NCI-H1436 (cell line): ENCODE measurements at places on chromosomes 6 and 20.

GRCh38 chr6:7086488-7086887 is 21.3 kb upstream of the RREB1 start:
- no peak for DNase-seq

- no peak for DNase-seq
These were observed 2.4 kb downstream of the LRRN4 start for GRCh38 chr20:6051505-6051904.

DNA sequence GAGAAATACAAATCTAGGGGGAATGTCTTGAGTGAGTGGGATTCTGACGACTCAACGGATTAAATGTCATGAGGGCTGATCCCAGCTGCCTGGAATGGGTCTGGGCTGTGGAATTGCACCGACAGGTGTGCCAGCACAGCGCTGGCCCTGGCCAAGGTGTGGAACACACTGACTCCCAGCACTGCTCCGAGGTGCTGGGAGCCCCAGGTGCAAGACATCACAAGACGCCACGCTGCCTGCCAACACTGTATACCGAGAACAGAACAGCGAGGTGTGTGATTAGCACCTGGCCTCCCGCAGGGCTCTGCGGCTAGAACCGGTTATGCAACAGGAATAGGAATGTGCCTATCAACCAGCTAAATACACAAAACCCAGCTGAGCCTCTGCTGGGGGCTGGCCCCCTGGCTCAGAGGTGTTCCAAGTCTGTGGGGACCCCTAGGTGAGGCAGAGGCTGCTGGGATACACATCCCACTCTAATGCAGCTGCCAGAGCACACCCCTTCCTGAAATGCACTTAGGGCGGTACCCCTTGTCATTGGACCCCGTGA is 24.8 kb upstream of the APMAP start:
- DNase-seq, result no peak

DNA sequence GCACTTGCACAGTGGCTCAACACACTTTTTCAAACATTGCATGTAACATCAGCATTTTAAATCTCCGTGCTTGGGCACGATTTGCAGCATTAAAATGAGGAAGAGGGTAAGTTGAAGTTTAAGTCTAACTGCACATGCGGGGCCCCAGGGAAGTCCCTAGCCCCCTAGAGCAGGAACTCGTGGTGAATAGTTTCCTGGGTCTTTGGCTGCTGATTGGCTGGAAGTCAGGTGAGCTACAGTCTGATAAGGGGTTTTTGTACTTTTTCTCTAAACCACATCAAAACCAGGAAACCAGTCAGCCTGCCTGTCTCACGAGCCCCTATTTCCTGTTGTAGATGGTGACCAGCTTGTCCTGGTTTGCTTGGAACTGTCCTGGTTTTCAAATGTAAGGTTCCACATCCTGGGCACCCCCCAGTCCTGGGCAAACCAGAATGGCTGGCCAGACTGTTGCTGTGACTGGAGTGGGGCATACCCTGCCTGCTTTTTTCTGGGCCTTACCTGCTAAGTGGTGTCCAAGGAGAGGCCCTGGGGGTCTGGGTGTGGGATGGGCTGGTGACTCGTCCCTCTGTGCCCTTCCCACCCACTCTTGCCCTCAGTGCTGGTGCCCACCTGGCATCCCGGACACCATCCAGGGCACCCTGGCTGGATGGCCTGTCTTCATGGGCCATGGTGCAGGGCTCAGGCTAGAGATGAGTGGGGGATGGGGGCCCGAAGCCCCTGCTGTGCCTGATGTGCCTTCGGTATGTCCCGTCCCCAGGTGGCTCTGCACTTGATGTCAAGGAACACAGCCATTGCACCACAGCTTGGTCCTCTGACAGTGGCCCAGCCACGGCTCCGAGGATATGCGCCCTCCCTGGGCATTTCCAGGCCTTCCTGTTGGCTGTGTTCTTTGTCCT is 31.8 kb downstream of the SUN5 start:
- DNase-seq, result no peak

DNA sequence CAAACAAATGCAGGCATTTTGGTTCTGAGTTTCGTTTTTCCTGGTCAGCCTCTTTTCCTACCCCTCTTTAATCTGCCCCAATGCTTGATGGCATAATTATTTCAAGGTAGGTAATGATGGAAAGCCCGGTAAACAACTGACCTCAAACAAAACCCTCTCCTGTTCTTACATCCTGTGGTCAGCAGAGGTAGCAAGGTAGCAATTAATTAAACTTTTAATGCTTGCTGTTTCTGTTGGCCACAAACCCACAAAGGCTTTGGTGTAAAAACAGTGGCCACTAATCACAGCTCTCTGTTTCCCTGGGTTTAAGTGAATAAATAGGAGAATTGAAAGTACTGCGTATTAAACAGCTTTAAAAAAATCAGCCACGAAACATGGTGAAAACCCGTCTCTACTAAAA is 261.5 kb upstream of the SOX4 start:
- no peak for DNase-seq

- DNase-seq, result no peak
These were observed 54.0 kb upstream of the BTN3A2 start for GRCh38 chr6:26311012-26311384.

DNA sequence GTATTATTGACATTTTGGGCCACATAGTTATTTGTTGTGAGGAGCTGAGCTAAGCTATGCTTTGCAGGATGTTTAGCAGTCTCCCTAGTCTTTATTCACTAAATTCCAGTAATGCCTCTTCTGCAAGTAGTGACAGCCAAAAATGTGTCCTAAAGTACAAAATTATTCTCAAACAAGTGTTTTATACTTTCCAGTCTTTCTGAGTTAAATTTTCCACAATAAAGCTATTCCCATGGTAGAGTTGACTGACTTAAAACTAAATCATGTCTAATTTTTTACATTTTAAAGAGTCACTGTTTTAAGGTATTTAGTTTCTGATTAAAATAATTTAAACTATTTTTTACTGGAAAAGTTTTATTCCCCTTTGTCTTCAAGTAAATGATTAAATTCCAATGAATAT is 717.8 kb upstream of the HS3ST5 start:
- DNase-seq, result no peak

DNA sequence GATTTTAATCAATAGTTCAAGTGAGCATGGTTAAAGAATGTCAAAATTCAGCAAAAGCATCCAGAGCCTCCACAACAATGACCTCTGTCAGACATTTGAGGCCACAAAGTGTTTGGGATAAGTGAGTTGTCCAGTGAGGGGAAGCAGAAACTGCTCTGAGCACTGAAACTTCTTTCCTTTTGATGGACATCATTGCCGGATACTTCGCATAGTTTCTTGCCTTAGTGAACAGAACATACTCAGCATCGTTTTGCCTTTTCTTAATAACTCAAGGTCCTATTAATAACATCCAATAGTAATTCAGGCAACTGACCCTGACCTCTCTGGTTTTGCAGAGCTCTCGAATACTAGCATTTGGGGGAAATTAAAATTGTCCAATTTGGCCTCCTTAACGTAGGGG is 78.6 kb downstream of the EDN3 start:
- DNase-seq, result no peak

DNA sequence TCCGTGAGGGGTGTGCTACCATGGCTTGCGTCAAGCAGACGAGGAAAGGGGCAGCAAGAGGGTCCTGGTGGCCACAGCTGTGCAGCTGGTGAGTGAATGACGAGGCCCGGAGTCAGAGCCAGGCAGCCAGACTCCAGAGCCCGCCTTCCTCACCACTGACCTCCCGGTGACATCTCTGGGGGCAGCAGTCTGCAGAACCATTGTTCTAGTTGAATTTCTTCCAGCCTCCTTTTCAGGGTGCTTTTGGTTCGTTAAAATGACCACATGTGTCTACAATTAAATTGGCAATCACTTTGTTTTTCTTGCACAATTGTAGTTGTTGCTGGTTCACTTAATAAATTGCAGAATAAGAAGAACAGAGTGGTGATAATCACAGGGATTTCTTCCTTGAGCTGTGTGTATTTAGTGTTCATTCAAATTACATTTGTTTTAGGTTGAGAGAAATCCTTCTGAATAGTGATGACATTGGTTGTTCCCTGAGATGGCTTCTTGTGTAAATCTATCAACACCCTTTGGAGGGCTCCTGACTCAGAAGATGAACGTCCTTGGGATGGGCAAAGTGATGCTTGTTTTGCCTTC is 96.4 kb downstream of the TULP4 start:
- DNase-seq, result no peak

DNA sequence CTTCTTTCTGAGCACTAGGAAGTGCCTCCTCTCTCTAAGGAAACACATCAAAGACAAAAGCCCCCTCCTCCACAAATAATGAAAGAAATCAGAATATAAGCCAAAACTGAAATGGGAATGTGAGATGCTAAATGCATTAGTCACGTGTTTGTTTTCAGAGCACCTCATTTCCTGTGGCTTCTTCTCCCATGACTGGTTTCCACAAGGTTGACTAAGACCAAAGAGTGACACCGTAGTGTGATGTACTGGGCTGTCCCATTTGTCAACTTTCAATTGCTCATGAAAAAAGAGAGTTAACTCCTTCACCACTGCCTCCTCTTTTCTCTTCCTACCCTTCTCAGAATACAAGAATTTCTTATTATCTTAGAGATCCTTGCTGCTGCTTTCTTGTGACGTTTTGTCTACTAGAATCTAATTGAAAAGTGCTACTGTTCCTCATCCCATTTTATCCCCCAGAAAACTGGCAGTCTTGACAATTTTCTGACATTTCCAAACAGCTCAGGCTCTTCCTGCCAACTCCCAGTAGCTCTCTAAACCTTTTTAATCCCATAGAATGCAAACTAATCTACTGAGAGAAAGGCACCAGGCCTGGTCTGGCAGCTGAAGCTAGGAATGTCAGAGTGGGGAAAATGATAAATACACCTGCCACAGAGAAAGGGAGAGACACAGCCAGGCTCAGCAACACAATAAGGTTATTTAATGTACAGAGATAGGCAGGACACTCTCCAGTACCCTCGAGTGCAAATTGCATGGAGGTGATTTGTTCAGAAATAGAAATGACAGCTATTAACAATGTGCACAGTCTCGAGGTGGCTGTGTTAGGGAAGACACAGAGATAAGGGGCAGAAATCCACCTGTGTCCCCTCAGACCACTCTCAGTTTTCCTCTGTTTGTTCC is 671.7 kb upstream of the NRSN1 start:
- no peak for DNase-seq

DNA sequence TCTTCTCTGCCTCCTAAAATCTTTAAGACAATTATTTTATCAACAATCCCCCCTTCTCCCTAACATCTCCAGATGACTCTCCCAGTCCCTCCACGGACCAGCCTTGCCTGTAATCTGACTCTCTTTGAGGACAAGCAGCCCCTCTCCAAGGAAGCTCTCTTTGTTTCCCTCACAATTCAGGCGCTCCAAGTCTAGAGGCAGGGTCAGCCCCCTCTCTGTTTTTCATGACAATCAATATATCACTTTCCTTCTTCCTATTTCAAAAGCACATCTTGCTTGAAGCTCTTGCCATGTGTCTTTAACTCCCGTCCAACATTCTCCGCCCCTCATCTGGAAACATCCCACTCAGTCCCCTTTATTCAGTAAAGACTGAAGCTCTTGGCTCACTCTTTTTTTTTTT is 393.4 kb upstream of the SULF2 start:
- DNase-seq, result no peak

GRCh38 chr6:10720265-10720959 is 2.5 kb upstream of the TMEM14C start:
- no peak for DNase-seq

DNA sequence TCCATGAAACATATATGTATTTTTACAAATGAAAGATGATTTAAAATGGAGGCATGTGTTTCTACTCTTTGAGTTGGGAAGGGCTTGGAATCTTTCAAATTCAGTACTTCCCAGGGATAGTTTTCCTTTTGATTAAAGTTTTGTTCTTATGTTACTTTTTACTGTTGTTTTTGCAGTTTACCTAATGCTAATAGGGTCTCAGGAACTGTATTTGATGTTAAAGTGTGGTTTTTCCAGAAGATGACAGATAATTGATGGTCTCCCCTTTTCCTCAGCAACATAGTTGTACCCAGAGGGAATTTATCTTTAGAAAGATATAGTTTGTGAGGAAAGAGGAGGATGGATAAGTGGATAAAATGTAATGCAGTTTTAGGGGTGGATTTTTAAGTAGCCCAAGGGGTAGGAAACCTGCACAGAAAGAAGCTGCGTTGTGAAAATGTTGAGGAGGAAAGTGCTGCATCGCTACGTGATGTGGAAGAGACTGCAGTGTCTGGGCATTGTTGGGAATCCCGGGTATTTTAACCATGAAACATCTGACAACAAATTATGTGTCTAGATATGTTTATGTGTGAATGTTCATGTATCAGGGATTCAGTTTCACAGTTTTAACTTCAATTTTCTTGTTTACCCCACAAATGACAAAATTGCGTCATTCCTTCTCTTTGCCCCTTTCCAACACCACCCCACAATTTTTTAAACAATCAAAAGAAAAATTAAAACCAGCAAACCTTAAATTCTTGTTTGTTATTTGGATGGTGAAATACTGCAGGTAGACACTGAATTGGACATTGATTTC is 42.3 kb downstream of the GNAS start:
- DNase-seq, result no peak

- no peak for DNase-seq
These were observed 10.1 kb upstream of the LRFN2 start for GRCh38 chr6:40597301-40597700.

GRCh38 chr20:5864873-5865587 is 85.3 kb downstream of the TRMT6 start:
- no peak for DNase-seq

- DNase-seq, result peak; percentile 82
These were observed 9.8 kb downstream of the NKX2-4 start for GRCh38 chr20:21387528-21387927.

GRCh38 chr6:144493035-144493910 is 208.1 kb downstream of the UTRN start:
- DNase-seq, result no peak

DNA sequence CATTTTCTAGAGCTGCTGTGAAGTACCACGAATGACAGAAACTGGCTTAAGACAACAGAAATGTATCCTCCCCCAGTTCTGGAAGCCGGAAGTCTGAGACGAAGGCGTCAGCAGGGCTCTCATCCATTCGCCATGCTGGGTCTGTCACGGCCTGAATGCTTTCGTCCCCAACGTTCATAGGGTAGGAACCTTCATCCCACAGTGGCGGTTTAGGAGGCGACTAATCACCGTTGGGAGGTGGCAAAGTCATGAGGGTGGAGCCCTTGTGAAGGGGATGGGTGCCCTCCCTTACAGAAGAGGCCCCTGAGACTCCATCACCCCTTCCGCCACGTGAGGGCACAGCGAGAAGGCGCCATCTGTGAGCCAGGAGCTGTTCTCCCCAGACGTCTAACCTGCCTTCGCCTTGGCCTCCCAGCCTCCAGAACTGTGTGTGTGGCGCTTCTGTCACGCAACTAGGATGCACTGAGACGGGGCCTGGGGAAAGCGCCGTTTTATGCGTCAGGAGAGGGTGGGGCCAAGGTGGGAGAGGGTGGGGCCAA is 250.3 kb downstream of the TTLL2 start:
- no peak for DNase-seq
